ENCODE measurements at places on chromosomes 1 and 21.
A peak's percentile ranks its signal among the peaks of the same experiment; 100 is the strongest.

- DNase-seq, result no peak
These were observed 321.0 kb downstream of the PTBP2 start for GRCh38 chr1:97042551-97042950.

DNA sequence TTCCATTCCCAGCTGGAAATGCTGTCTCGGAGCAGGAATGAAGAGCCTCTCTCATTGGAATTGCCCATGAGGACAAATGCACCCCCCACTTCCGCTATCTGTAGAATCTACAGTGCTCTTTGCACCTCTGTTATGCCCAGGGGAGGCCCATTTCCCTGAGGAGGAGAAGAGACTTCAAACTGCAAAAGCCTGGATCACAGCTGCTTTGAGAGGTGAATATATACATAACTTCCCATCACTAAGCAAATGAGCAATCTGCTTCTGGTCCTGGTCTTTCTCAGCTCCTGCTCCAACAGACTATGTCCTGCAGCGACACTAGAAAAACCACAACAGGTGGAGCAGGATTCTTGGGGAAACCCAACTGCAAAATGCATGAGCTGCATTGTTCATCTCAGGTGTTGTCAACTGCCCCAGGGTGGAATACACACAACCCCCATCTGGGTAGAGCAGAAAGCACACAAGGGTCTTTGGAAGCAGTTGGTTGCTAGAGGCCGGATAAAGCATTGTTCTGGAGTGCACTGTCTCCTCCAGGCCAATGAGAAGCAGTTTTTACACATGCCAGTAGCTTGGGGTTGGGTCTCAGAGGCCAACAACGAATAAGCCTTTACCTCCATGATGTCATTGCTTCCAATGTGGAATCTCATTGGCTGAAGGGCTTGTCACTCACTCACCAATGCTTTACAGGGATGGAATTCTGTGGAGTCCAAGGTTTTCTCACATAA, 67.7 kb upstream of the RAB4A start:
- DNase-seq, result no peak

GRCh38 chr1:51482881-51483280, 36.2 kb downstream of the EPS15 start:
- DNase-seq, result no peak

- peak; percentile 35 for DNase-seq
These were observed 163.7 kb downstream of the NTPCR start for GRCh38 chr1:233114159-233114558.

DNA sequence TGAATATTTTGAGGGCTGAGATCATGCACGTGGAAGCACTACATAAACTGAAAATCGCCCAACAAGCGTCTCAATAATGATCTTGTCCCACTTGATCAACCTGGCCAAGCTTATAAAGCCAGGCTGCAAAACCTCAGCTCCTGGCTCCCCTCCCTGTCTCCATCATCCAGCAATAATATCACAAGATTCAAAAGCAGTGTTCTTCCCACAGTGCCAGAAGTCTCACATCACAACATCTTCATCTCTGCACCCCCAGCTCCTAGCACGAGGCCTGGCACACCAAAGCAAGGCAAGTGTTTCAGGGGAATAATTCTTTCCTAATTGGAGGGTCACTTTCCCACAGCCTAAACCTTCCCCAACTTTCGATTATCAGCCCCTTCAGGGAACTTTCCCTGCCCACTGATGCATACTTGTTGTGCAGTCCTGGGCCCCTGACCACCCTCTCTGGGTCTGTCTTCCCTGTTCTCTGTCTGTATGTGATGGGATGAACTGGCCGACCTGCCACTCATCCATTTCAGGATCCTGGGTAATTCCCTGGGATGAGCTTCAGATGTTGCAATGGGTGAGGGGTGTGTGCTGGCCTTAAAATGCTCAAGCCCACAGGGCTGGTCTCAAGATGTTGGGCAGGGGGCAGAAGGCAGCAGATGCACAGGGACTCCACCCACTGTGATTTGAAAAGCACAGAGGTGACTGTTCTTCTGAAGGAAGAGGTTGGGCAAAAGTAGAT, 129.0 kb downstream of the DMRTB1 start:
- no peak for DNase-seq

- DNase-seq, result no peak
These were observed 46.4 kb upstream of the RAB3GAP2 start for GRCh38 chr1:220318673-220319072.

- no peak for DNase-seq
These were observed 140.4 kb upstream of the C1orf105 start for GRCh38 chr1:172279939-172280636.

- DNase-seq, result no peak
These were observed 217.0 kb downstream of the DNAH14 start for GRCh38 chr1:225146478-225146877.

- DNase-seq, result no peak
These were observed 243.3 kb downstream of the HLX start for GRCh38 chr1:221122501-221122900.

DNA sequence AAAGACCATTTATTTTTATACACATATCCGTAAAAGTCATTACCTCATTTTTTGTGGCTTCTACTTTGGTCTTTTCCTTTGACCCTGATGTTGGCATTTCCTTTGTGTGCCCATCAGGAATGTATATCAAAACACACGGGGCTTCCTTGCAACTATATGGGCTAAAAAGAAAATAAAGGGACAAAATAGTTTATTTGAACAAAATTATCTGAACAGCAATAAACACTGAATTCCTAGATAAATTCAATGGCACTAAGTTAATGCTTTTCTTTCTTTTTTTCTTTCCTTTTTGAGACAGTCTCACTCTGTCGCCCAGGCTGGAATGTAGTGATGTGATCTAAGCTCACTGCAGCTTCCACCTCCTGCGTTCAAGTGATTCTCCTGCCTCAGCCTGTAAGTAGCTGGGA, 45.2 kb downstream of the EPRS1 start:
- no peak for DNase-seq

DNA sequence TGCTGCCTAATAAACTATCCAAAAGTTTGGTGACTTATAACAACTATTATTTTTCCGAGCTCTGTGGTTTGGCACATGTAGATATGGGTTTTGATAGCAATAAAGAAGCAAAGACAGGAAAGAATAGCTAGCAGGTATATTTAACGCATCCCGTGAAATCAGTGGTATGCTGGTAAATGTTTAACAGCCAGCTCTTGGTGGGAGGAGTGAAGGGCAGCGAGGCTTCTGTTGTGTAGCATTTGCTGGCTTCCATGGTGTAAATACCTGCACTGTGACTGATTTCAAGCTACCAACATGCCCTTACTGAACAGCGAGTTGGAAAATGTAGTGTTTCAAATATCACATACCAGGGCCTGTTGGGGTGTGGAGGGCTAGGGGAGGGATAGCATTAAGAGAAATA, 291.0 kb downstream of the PRDM2 start:
- no peak for DNase-seq

- DNase-seq, result peak; percentile 63
These were observed 3.7 kb downstream of the TCHH start for GRCh38 chr1:152111515-152111968.

DNA sequence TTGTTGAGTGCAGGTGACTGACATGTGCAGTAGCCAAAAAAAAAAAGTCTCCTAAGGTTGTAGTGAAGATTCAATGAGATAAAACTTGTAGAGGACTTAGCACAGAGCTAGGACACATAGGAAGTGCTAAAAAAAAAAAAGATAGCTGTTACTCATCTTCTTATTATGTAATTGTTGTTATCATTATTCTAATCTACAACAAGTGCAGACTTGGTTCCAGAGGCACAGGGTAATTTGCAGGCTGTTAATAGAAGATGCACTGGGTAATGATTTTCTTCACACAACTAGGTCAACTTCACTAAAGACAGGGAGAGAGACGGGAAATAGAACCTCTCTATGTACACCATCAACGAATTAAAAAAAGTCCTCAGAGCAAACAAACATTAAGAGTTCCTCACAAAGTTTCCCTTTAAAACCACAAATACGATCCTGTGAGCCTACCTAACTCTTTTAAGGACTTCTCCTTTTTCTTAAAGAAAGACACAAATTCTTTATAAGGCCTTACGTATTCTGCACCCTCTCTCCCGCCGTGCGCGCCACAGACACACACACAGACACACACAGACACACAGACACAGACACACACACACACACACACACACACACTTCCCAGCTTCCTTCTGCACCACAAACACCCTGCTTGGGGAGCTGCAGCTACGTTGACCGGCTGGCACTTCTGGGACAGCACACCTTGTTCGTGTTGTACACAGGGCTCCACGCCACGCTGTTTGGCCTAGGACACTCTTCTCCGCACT, 49.8 kb upstream of the GADD45A start:
- DNase-seq, result peak; percentile 80

- peak; percentile 42 for DNase-seq
These were observed 414.0 kb downstream of the PRDM2 start for GRCh38 chr1:14113841-14114567.

- DNase-seq, result peak; percentile 48
These were observed 745 bp downstream of the RCSD1 start for GRCh38 chr1:167630568-167631385.

DNA sequence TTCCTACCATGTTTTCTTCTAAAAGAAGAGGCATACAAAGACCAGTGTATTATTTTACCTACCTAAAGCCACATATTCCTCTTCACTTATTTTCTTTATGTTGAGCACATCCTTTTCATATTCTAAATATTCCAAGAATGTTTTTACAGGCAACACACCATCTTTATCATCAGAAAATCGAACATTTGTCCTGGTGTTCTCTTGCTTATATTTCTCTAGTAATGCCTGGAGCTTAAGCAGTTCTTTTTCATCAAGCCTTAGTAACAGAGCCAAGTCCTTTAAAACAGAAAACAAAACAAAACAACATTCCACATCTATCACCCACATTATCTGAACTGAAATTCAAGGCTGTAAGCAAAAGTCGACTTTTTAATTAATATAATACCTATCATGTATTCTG, 88.7 kb downstream of the IARS2 start:
- DNase-seq, result no peak

DNA sequence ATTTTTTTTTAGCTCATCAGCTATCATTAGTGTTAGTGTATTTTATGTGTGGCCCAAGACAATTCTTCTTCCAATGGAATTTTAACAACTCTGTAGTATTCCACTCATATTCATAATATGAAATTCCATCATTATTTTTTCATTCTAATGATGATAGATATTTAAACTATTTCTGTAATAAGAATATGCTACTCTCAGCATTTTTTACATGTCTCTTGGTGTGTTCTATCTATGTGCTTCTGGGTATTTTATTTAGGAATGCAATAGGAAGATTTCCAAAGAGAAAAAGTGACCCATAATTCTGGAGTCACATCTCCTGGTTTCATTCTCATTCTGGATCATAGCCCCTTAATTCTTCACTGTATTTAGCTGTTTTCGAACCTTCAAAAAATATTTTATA, 109.5 kb downstream of the LRRC53 start:
- no peak for DNase-seq

- DNase-seq, result no peak
These were observed 31.2 kb downstream of the IRF2BP2 start for GRCh38 chr1:234578735-234579134.

DNA sequence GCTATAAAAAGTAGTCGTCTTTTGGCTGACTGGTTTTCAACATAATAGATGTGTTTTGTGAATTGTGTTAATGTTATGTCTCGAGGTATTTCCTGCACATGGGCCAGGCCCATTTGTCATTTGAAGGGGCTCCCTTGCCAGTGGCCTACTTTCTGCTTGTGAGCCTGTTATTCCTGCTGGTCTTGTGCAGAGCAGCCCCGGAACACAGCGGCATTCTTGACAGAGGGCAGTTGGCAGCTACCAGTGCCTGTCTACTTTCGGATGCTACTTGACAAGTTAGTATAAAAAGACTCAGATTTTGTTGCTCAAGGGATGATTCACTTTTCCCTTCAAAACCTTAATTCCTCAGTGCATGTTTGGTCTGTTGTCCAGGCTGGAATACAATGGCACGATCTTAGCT, 28.5 kb downstream of the PGM1 start:
- no peak for DNase-seq

DNA sequence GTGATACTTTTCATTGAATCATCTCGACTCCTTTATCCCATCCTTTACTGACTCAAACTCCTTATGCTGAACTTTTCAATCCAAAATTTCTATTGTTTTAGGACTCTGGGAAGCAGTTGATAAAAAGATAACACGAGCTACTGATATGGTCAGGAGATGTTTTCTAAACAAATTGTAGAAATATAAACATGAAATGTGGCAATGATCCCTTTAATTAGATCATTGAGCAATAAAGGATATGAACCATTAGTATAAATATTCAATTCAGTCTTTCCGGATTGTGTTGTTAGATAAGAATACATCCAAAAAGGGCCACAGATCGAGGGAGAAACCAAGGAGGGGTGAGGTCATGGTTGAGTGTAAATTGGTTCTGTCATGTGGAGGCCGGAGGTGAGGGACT, 88.4 kb downstream of the NID1 start:
- no peak for DNase-seq

DNA sequence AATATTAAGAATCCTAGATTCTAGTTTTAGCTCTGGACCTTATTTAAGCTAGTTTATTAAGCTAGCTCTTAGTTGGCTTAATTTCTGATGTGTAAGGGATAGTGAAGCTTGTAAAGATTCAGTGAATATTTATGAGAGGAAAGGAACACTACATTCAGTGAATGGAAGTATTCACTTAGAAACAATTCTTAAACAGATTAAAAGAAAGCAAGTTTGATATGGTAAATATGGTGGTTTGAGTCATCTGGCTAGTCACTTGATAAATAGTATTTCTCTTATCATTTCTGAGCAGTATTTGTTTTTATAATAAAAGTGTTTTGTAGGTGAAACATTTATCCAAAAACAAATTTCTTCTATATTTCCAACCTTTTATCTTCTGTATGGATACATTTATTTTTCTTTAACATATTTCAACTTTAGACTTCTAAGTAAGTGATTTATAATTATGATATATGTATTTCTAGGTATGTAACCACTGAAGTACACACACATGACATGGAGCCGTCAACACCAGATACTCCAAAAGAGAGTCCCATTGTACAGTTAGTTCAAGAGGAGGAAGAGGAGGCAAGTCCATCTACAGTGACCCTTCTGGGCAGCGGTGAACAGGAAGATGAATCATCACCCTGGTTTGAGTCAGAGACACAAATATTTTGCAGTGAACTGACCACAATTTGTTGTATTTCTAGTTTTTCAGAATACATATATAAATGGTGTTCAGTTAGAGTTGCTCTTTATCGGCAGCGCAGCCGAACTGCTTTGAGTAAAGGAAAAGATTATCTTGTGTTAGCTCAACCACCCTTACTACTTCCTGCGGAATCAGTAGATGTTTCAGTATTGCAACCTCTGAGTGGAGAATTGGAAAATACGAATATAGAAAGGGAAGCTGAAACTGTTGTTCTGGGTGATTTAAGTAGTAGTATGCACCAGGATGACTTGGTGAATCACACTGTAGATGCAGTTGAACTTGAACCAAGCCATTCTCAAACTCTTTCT, 55.6 kb downstream of the SUCO start:
- DNase-seq, result no peak

GRCh38 chr1:3945222-3945621, 45.1 kb upstream of the C1orf174 start:
- DNase-seq, result no peak

GRCh38 chr1:52672946-52673345, 25.2 kb downstream of the COA7 start:
- no peak for DNase-seq

Data from KBM-7 (cell line).